Airway epithelial cell (primary cell): ENCODE measurements at places on chromosomes 1 and 21. TPM values are rescaled to one million over a fixed set of nuclear protein-coding genes. Genes with fewer than 3 reads are reported as not detected.

TTC34 gene
- 0.14 and 0.21 TPM in 2 replicates for total RNA-seq

LHX4 gene
- total RNA-seq: not detected in 2 replicates

BSND gene
- total RNA-seq: not detected in 2 replicates

NMNAT2 gene
- under 0.01 TPM in 1 of 2 replicates, not detected in the other for total RNA-seq

S100A16 gene
- 1,881 and 1,940 TPM in 2 replicates for total RNA-seq
